Progenitor cell of endocrine pancreas (in vitro differentiated cells): ENCODE measurements at places on chromosomes 12 and 14. TPM values are rescaled to one million over a fixed set of nuclear protein-coding genes. Genes with fewer than 3 reads are reported as not detected.

DNA sequence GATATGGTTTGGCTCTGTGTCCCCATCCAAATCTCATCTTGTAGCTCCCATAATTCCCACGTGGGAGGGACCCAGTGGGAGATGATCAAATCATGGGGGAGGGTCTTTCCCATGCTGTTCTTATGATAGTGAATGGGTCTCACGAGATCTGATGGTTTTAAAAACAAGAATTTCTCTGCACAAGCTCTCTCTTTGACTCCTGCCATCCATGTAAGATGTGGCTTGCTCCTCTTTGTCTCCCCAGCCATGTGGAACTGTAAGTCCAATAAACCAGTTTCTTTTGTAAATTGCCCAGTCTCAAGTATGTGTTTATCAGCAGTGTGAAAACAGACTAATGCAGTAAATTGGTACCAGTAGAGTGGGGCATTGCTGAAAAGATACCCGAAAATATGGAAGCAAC, 146.2 kb downstream of the DPF3 start:
- no peak for DNase-seq

DNA sequence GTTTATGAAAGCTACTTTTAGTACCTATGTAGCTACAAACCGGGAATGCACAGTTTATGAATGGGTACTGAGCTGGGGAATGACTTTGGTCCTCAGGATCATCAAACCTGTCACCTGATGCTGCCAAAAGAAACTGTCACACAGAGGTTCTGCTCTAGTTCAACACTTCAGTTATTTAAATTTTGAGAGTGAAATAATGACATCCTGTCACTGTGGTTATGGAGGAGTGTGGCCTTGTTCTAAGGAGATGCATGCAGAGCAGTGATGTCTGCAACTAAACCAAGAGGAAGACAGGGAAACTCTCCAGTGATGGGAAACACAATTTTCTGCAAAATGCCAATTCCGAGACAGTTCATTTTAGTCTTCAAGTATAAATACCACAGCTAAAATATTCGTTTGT, 4.8 kb upstream of the AEBP2 start:
- no peak for DNase-seq

GRCh38 chr12:47844264-47845019, 24.7 kb upstream of the HDAC7 start:
- DNase-seq, result no peak

- no peak for DNase-seq
These were observed 440.0 kb downstream of the SLC16A7 start for GRCh38 chr12:60035835-60036234.

FGF23 gene
- 0.14 and 0.40 TPM in 2 replicates for total RNA-seq

- no peak for DNase-seq
These were observed 61.1 kb downstream of the NCOR2 start for GRCh38 chr12:124506145-124506831.

DNA sequence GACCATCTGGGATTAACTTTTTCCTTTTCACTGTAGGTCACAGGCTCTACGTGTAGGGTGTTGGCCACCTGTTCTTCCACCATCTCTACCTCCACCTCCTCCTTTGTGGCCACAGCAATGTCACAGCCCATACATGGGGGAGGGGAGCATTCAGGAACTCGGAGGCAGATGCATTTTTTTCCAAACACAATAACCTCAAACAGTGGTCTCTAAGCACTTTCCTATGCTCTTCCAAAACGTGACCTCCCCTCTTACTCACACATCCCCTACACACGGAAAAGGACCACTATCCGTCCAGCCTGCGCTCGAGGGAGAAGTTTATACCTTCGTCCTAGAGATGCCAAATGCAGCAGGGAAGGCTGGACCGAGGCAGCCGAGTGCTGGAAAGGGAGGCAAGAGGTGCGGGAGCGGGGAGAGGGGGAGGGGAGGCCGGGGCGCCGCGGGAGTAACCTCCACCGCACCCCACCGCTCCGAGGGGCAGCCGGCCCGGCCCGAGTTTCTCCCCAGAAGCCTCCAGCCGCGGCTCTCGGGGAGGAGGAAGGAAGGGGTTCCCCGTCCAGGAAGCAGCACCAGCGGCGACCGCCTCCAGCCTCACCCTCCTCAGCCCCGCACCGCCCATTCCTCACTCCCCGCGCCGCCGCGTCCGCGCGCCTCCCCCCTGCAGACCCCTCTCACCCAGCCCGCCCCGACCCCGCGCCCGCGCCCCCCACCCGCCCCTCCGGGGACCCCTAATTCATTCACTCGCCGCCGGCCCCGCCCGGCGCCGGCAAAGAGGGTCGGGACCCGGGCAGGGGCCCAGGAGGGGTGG, 594 bp downstream of the KRAS start:
- peak; percentile 56 for DNase-seq

FCF1 gene
- total RNA-seq, result 48.8 and 51.3 TPM in 2 replicates

DNA sequence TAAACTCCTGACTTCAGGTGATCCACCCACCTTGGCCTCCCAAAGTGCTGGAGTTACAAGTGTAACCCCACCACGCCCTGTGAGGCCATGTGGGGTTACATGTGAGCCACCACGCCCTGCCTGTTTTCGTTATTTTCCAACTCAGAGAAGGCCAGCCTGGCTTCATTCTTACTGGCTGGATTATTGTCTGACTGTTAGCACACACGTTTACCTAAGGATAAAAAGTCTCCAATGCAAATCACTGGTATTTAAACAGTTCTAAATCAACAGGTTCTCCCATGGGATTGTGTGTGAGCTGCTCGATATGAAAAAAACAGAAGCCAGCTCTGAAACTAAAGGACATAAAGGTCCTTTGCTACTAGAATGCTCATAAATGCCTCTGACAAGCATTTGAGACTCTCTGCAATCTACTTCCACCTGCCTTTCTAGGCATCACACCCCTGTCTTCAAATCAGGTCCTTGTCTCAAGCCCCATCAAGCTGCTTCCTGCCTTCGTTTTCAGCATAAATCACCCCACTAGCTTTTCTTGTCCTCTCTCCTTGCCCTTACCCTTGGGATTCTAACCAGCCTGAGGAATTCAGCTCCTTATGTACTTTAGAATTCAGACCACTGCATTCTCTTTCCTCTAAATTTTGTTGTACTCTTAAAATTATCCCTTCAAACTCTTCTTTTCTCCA, 265.0 kb downstream of the DUSP6 start:
- DNase-seq, result no peak

DNA sequence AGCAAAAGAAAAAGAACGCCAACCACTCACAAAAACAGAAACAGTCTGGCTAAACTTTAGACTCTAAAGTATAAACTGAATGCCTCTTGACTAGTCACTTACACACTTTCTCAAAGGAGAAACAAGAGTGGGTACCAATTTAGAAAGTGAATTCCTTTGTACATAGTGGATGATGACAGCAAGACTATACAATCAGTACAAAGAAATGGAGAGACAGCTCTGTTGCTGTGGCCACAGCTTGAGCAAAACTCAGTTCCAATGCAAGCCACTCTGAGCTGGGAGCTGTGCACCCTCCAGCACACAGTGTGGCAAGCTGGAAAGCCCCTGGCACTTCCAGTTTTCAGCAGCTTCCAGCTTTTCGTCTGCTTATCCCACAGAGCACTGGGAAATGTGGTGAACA, 21.7 kb downstream of the NT5DC3 start:
- no peak for DNase-seq

- DNase-seq, result peak; percentile 52
These were observed 723 bp downstream of the KIF21A start for GRCh38 chr12:39441963-39442830.
